ENCODE measurements at places on chromosomes 16 and 17. TPM values are rescaled to one million over a fixed set of nuclear protein-coding genes. Genes with fewer than 3 reads are reported as not detected.

TMIGD1 gene
- not detected for total RNA-seq

PYDC1 gene
- total RNA-seq = not detected

GRCh38 chr17:82383411-82383810 lies 11.8 kb downstream of the UTS2R start:
- H3K4me3 ChIP-seq = no peak overlapping the region
- no peaks in the 10 kb centered on the region for H3K36me3 ChIP-seq
- H3K27ac ChIP-seq = no peak overlapping the region
- H3K4me1 ChIP-seq = peaks cover 8% of the 10 kb centered on the region
- H3K27me3 ChIP-seq = peaks cover 49% of the 10 kb centered on the region

GRCh38 chr16:87897521-87898505 lies 28.5 kb upstream of the SLC7A5 start:
- peaks cover 7% of the 10 kb centered on the region for H3K4me1 ChIP-seq
- no peak overlapping the region for H3K27ac ChIP-seq
- H3K27me3 ChIP-seq = no peaks in the 10 kb centered on the region

DNA sequence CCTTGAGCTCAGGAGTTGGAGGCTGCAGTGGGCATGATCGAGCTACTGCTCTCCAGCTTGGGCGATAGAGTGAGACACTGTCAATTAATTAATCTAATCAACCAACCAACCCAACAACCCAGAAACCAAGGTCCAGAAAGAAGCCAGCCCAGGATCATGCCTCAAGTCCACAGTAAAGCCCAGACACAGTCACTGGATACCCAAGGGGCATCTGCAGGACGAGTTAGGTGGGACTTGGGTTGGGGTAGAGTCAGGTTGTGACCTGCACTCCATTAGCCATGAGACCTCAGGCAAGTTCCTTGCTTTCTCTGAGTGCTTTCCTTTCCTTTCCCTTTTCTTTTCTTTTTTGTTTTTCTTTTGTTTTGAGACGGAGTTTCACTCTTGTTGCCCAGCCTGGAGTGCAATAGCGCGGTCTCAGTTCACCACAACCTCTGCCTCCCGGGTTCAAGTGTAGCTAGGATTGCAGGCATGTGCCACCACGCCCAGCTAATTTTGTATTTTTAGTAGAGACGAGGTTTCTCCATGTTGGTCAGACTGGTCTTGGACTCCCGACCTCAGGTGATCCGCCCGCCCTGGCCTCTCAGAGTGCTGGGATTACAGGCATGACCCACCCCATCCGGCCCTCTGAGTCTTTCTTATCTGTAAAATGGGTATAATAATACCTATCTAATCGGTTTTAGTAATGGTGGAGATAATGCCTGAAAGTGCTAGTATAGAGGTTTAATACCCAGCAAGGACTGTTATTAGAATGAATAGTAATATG lies 3.5 kb upstream of the HSD17B1 start:
- peaks cover 2% of the 10 kb centered on the region for H3K36me3 ChIP-seq
- H3K4me1 ChIP-seq = peaks cover 5% of the 10 kb centered on the region
- H3K27ac ChIP-seq = no peak overlapping the region

GRCh38 chr16:13480801-13481200 lies 439.2 kb upstream of the ERCC4 start:
- H3K4me1 ChIP-seq = no peaks in the 10 kb centered on the region
- H3K4me3 ChIP-seq = no peak overlapping the region
- no peaks in the 10 kb centered on the region for H3K36me3 ChIP-seq
- DNase-seq = no peak

- no peaks in the 10 kb centered on the region for H3K27me3 ChIP-seq
- no peak for DNase-seq
- no peak overlapping the region for H3K27ac ChIP-seq
- no peaks in the 10 kb centered on the region for H3K36me3 ChIP-seq
Measured at GRCh38 chr17:30113213-30113612, 3.4 kb upstream of the NSRP1 start.
